CD4-positive, alpha-beta T cell treated with Interleukin-4 for 4 hours (primary cell): ENCODE measurements at places on chromosomes 1 and 21.

GRCh38 chr1:153228491-153228890 is 11.1 kb downstream of the PRR9 start:
- no peak for DNase-seq

DNA sequence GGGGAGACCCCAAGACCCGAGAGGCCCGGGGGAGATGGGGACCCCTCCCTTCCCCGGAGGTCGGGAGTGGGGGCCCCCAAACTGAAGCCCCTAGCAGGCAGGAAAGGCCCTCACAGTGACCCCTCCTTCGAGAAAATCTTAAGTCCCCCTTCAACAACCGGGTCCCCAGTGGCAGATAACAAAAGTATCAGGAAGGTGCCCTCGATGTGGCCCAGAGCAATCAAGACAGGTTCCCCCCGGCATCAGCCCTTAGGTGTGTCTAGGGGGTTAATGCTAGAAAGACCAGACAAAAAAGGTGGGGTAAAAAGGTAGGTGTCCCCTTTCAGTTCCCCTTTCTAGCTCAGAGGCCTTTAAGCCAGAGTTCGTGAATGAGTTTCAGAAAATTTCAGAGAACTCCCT is 282 bp upstream of the ECE1 start:
- peak; percentile 19 for DNase-seq

DNA sequence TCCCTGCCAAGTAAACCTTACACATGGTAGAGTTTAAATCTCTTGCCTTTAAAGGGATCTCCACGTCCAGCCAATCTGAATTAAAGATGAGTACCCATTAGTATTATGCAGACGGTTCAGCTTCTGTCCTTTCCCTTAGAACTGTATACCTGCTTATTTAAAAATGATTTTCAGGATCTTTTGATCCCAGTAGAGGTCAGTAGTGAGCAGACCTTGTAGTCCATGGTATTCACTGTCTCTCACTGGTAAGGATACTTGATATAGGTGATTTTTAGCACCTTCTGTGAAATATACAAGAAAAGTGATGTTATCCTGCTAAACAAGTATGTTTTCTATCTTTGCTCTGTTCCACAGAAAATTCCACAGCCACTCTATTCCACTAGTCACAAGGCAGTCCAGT is 1211.6 kb upstream of the ADGRL4 start:
- no peak for DNase-seq

GRCh38 chr1:6794164-6794563 is 8.9 kb downstream of the CAMTA1 start:
- DNase-seq = peak; percentile 18

DNA sequence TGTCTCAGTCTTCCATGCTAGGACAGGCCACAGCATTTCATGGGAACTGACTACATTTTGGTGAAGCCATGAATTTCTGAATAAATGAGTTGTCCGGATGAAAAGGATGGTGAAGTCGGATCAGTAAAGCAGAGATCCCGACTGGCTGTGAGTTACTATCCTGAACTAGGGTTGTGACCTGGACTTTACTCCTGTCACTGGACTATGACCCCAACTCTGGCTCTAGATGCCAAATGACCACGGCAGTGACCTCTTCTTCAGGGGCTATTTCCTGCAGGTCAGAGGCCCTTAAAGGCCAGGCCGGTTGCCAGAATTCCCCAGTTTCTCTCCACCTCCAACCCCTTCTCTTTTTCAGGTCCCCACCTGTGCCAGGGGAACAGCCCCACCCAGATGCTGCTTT is 1.7 kb upstream of the NECTIN4 start:
- no peak for DNase-seq

GRCh38 chr1:14090531-14090930 is 390.5 kb downstream of the PRDM2 start:
- DNase-seq = no peak

DNA sequence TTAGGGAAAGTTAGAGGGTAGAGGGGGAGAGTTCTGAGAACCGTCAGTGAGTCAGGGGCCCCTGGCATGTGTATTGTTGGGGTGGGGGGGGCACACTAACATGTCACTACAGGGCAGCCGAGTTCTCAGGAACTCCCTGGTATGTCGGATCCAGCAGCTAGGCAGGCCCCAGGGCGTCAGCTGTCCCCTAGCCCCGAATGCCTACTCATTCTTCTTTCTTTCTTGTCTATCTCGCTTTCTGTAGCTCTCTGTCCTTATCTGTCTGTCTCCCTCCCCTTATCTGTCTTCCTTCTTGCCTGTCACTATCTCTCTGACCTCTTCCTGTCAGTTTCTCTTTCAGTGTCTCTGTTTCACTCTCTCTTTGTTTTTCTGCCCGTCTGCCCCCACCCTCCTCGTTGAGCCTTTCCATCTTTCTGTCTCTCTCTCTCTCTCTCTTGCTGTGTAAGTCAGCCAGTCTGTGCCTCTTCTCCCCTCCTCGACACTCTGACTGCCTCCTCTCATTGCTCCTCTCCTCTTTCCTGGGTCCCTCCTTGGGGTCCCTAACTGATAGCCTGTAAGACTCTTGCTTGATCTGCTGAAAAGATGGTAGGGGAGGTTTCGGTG is 2.4 kb downstream of the NTRK1 start:
- DNase-seq = no peak

- DNase-seq = peak; percentile 27
Observed at GRCh38 chr1:235885655-235886262, 19.1 kb upstream of the LYST start.

DNA sequence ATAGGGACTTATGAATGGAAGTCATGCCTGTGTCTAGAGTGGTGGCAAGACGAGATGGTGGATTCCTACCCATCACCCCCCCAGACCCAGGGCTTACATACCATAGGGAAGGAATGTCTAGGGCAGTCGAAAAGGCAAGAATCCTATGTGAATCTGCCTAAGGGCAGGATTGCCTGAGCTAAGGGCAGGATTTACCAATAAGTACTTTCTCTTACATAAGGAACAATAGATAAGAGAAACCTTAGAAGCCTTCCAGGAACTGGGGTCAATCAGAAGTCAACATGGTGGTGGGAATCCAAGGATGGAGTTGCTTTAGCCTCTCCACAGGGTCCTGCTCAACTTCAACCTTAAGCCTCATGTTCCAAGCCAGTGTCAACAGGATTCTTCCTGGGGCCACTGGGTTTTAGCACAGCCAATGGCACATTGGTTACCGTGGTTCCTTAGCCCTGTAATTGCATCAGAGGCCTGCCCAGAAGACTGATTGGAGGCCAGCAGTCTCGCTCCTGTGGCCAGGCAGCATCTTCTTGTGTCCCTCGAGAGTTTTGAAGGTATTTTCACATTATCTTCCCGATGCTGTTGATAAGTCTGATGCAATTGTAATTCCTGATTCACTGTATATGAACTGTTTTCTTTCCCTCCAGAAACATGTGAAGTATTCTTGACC is 20.7 kb downstream of the BACE2 start:
- DNase-seq = no peak

- DNase-seq = no peak
Observed at GRCh38 chr1:8003438-8004112, 22.5 kb downstream of the ERRFI1 start.
